Fibroblast of upper back skin (primary cell): ENCODE measurements at places on chromosomes 2 and 18.

DNA sequence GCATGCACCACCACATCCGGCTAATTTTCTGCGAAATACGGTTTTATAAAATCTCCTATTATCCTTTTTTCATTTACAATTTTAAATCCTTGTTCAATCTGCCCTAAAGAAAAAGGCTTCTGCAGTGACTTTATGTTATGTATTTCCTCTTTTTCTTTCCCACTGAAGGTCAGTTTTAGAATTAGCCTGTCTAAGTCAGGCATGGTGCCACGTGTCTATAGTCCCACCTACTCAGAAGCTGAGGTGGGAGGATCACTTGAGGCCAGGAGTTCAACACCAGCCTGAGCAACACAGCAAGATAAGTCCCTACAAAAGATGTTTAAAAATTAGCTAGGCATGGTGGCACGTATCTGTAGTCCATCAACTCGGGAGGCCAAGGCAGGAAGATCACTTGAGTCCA lies 39.8 kb upstream of the TNFRSF11A start:
- DNase-seq, result no peak

- DNase-seq, result peak; percentile 88
Observed at GRCh38 chr2:226118471-226119429, 680.9 kb downstream of the IRS1 start.

- no peak for DNase-seq
Observed at GRCh38 chr2:150974234-150974633, 287.4 kb downstream of the RBM43 start.

- DNase-seq, result peak; percentile 55
Observed at GRCh38 chr2:60998628-60999545, 18.6 kb upstream of the PEX13 start.

- DNase-seq, result peak; percentile 61
Observed at GRCh38 chr2:207333599-207334300, 168.0 kb upstream of the KLF7 start.

DNA sequence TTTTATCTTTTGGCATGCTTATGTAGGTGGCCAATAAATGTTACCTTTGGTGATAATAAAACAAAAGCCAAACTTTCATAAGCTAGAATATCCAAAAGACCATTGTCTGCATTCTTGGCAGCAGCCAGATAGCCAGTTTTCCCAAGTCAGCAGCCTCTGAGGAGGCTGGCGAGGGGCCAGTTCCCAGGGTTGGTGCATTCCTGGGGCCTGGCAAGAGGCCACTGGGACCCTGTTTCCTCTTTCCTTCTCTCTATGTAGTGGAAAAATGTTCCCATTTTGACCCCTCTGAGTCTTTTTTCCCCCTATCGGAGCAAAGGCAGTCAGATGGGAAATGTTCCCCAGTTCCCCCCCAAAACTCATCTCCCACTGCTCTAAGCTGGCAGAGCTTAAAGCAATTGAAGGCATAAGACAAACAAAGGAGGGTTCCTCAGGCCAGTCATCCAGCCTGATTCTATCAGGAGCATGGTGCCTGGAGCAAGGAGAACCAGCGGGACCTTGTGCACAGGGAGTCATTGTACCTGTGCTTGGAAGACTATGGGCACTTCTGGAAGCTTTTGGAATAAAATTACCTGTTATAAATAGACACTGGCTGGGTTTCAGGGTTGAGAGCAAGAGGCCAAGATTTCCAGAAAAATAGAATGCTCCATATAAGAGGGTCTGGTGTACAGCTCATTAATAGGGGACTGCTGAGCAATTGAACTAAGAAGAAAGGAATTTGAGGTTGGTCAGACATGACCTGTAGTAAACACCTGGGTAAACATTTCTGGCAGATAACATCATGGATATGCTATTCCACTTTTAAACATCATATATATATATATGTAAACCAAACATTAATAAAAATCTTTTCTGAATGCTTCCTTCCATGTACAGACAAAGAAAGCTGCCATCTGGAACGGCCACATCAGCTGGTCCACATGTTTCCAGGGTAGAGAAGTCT lies 63.4 kb downstream of the NCKAP5 start:
- DNase-seq, result peak; percentile 79

GRCh38 chr18:48962994-48963561 lies 12.3 kb upstream of the SMAD7 start:
- peak; percentile 70 for DNase-seq

GRCh38 chr18:10705786-10706185 lies 180.0 kb downstream of the NAPG start:
- no peak for DNase-seq

GRCh38 chr2:202693503-202693902 lies 58.7 kb downstream of the FAM117B start:
- no peak for DNase-seq

GRCh38 chr2:170524828-170525565 lies 190.1 kb upstream of the SP5 start:
- DNase-seq, result peak; percentile 18

DNA sequence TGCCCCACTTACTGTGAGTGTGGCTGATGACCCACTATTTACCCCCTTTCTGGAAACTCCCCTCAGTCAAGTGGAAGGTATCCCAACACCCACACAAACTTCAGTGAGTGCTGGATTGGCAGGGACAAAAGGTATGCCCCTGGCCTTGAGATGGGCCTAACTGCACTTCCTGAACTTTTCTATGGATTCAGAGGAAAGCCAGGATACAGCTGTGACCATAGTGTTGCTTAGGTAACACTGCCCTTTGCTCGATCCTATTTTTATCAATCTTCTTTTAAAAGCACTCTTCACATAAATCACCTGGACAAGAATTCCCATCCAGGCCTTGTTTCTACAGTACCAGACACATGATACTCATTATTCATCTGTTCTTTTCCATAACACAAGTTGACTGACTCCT lies 671.5 kb upstream of the SLC8A1 start:
- DNase-seq, result no peak

DNA sequence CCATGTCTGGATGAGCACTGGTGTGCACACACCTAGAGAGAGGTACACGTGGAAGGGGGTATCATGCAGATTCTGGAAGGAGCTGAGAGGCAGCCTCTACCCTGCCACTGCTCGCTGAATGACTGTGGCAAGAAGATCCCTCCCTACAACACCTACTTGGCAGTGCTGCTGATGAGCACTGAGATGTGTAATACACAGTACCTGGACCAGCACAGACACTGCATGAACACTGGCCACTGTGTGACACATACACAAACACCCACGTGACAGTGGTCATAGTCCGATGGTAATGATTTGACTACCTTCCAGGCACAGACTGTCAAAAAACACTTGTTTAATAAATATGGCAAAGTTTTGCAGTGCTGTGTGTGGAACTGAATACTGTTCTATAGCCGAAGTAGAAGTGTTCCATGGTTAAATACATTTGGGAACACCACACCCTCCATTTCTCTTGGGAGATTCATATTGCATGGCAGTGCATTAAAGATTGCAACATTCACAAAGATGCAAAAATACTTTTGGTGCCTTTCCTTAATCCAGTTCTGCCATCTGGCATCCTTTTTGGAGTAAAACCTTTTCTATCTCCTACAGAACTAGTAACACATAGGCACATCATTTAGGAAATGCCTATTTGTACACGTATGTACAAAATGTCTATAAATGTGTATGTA lies 29.6 kb downstream of the MRPS5 start:
- no peak for DNase-seq

GRCh38 chr18:24009246-24009645 lies 5.3 kb upstream of the TTC39C start:
- DNase-seq, result no peak

DNA sequence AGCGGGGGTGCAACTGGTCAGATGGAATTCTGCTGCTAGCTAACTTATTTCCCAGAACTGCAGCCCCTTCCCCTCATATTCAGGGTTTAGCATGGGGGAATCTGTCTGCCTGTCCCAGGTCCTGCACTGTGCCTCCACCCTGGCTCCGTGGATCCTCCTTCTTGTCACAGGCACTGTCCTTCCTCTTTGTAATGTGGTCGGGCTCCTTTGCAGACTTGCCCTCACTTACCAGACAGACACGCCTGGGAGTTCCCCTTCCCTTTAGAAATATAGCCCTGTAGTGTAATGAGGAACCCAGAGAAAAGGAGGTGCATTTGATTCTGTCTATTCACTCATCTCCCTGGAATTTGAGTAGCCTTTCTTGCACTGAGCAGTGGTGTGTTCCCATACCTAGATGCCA lies 108.7 kb downstream of the TRIM43 start:
- no peak for DNase-seq

DNA sequence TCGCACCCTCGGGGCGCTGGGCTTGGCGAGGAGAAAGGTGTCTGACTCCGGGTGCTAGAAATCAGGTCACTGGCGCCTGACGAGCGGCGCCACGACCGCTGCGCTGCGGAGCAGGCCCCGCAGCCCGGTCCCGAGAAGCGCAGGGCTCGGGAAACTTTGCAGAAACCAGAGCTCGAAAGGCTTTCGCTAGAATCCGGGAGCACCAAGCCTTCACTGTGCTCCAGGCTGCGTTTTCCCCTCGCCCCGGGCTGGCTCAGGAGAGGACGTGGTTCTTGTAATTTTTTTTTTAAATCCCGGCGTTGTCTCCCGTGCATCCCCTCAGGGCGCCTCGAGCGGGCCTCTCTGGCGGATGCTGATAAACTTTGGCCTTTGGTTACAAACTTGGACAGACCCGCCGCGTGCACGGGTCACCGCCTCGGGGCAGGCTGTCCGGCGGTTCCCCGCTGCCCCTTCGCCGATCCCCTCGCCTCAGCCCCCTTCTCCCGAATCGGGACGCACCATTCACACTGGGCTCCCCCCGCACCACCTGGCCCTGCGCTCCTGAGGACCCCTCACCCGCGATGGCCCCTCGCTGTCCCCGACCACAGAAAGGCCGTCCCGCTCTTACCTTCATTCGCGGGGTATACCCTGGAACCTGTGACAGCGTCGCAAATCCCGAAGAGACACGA lies 419 bp downstream of the EPHA4 start:
- DNase-seq, result peak; percentile 39

DNA sequence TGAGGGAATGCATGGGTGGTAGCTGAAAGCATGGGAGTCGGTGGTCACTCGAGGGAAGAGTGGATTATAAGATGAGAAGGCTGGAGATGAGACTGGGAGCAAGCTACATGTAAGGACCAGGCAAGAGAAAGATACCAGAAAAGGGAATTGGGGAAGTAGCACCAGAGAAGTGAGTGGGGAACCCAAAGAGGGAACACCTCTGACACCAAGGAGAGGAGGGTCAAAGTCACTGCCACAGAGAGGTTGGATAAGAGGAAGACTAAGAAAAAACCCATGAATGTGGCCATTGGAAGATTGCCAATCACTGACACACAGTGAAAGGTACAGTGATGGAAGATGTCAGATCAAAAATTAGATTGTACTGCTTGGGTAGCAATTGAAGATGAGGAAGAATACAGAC lies 473.9 kb downstream of the BCL11A start:
- no peak for DNase-seq

- no peak for DNase-seq
Observed at GRCh38 chr2:187549193-187549592, 5.0 kb downstream of the TFPI start.

DNA sequence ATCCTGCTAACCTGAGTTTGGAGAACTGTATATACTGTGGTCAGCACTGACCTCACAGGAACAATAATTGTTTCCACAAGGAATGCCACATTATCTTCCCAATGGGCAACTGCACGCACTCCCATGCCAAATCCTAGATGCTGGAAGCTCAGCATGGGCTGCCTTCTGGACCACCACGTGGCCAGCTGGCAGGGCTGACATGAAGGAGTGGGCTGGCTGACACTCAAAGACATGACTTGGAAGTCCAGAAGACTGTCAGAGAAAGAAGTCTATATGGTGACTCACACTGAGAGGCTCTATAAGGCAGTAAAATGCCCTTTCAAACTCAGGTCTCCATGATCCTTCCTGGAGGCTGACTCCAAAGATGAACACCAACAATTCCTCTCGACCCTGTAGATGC lies 98.4 kb upstream of the RNF152 start:
- peak; percentile 72 for DNase-seq

- no peak for DNase-seq
Observed at GRCh38 chr2:29106256-29106655, 9.0 kb upstream of the CLIP4 start.

GRCh38 chr18:11668441-11669169 lies 20.5 kb upstream of the GNAL start:
- DNase-seq, result no peak

GRCh38 chr2:197647961-197648690 lies 27.3 kb downstream of the RFTN2 start:
- no peak for DNase-seq

DNA sequence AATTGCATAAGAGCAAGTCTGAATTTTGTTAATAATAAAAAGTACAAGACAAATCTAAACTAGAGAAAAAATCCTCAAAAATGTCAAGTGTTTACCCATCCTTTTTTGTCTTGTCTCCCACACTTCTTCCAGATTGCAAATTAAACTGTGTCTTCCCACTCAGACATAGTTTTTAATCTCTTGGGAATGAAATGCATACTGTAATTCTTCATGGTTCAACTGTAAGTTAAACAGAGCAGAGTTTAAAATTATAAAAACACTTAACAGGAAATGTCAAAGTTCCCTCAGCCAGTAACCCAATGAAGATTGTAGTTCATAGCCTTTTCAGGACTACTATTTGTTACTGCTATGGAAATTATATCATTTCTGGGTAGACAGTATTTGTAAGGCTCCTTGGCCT lies 171.8 kb downstream of the UBE2E3 start:
- DNase-seq, result peak; percentile 41

- DNase-seq, result no peak
Observed at GRCh38 chr18:51807336-51807735, 532.7 kb upstream of the DCC start.
